ENCODE measurements at places on chromosomes 11 and 22.

DNA sequence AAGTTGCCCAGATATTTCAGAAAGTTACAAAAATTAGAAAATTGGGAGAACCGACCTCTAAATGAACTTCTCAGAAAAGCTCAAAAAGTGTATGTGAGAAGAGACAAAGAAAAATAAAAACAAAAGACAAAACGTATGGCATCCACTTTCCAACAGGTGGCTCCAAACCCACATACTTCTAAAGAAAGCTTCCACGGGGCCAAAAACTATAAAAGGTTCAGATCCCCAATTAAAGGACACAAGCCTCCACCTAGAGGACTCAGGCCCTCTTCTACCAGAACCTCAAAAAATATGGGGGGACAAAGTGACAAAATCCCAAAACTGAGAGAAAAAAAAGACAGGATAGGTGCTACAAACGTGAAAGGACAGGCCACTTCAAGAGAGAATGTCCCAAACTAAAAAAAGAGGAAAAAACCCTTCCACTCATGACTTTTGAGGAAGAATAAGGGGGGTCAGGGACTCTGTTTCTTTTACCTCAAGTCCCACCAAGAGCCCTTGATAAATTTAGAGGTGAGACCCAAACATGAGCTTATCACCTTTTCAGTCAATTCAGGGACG is 8.8 kb downstream of the SCGB2A1 start:
- no peak for DNase-seq

GRCh38 chr11:488992-489391 is 18.1 kb downstream of the RNH1 start:
- no peak for DNase-seq

DNA sequence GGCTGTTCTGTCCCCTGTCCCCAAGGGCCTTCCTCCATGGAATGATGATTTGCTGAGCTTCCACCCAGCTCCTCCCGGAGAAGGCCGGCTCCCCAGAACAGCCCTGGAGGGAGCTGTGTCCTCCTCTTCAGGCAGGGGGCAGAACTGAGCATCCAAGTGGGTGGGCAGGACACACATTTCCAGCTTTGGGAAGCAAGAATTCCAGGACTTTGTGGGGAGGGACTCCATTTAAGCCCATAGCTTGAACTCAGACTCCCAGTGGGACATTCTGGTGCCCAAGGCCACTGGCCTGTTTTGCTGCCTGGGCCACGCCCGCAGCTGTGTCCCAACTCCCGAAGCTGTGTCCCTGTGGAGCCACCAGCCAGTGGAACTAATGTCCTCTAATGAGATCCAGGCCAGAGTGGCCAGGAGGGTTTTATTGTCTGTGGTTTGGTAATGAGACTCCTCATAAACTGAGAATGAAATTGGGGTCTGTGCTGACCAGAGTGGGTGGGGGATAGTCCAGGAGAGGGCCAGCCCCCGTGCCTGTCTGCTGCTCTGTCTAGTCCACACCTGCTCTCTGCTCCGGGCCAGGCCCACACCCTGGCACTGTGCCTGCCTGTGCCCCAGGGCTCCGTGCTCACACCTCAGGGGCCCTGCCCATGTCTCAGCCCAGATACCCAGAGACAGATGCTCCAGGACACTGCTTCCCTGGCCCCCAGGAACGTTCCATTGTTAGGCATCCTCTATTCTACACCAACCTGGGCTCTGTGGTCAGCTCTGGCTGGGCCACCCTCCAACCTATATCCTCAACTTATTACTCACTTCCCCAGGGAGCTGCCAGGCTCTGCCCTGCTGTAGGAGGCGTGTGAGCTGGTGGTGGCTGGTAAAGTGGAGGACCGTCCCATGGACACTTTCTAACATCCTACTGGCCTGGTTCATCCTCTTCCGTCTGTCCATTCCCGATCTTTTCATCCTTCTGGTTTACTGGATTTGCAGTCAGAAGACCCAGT is 7.6 kb downstream of the NECTIN1 start:
- no peak for DNase-seq

GRCh38 chr11:120527111-120527761 is 15.7 kb downstream of the GRIK4 start:
- no peak for DNase-seq

- no peak for DNase-seq
Observed at GRCh38 chr11:128095466-128095981, 491.8 kb downstream of the ETS1 start.

DNA sequence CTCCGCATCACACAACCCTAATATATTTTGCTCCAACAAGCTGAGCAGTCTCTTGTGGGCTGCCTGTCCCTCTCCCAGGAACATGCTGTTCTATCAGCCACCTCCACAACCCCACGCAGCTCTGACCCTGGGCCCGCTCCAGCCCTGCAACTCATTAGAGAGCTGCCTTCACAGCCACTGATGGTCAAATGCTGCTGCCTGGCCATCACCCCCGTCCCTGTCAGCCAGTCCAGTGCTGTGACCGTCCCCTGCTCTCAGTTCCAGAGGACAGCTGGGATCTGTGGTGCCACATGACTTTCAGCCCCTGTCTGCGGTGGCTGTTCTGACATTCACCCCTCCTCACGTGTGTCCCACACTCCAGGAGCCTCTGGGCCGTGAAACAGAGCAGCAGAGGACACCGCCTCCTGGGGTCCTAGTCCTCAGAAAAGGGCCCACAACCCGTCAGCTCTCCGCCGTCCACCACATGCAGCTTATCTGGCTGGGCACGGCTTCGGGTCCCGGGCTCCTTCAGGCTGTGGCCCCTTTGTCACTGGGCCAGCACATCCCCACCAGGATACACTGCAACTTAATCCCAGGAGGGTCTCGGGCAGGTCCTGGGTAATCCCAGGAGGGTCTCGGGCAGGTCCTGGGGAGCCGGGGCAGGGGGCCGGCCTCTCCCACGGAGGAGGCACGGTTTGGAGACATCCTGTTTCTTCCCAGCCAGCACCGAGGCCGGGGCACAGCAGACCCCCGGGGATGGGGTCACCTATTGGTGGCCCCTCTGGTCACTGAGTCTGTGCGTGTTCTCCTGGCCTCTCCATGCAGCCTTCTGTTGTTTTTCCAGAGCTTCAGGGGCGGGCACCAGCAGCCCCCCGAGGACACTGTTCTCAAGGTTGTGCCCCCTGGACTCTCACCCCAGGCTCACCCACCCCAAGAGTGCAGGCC is 15.1 kb downstream of the CRELD2 start:
- DNase-seq: no peak

DNA sequence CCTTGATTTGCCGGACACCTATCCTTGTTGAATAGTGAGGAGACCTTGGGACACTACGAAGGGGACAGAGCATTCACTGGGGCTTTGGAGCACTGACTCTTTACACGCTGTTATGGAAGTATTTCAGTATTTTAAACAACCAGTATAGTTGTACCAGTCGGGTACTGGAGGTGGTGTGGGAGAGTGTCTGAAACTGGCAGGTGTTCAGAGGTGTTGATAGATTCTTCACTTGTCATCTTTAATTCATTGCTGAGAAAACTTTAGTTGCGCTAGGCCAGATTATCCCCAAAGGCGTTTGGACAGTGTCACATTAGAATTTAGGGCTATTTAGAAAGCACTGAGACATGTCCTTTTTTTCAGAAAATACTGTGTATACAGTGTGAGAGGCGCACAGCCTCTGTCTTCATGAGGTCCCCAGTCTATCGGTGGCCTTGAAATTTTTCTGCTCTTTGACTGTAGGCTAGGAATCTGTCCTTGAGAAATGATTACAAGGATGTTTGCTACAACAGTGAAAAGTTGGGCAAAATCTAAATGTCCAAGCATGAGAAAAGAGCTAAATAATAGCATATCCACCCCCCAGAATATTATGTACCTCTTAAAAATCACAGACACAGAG is 69.7 kb downstream of the TEAD1 start:
- DNase-seq: no peak

DNA sequence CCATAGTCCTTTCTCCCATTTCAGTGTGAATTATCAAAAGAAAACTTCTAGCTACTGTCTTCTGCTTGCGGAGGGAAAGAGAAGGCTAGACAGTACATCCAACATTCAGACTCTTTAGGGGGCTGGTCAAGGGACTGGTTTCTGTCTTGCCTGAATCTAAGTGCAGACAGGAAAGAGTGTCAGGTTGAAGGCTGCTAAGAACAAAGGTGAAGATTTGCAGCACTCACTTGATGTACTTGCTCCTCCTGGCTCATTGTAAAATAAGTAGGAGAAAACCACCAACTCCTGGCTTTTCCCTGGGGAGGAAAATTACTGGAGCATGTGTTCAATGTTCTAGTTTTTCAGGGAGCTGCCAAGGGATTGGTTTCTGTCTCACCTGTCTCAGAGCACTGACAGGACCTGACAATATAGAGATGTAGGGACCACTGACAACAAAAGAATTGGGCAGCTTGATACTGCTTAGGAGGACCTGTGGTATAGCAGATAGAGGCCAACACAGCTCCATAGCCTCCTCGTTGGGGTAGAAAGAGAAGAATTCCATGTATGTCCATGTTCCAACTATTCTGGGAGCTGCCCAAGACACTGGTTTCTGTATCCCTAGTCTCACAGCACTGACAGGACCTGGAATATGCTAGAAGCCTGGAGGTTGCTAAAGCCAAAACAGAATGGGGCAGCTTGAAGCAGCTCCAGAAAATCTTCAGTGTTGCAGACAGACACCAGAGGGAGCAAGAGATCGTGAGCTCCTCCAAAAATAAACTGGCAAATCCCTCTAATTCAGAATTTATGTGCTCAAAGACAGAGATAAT is 39.7 kb upstream of the MMP12 start:
- DNase-seq: no peak

DNA sequence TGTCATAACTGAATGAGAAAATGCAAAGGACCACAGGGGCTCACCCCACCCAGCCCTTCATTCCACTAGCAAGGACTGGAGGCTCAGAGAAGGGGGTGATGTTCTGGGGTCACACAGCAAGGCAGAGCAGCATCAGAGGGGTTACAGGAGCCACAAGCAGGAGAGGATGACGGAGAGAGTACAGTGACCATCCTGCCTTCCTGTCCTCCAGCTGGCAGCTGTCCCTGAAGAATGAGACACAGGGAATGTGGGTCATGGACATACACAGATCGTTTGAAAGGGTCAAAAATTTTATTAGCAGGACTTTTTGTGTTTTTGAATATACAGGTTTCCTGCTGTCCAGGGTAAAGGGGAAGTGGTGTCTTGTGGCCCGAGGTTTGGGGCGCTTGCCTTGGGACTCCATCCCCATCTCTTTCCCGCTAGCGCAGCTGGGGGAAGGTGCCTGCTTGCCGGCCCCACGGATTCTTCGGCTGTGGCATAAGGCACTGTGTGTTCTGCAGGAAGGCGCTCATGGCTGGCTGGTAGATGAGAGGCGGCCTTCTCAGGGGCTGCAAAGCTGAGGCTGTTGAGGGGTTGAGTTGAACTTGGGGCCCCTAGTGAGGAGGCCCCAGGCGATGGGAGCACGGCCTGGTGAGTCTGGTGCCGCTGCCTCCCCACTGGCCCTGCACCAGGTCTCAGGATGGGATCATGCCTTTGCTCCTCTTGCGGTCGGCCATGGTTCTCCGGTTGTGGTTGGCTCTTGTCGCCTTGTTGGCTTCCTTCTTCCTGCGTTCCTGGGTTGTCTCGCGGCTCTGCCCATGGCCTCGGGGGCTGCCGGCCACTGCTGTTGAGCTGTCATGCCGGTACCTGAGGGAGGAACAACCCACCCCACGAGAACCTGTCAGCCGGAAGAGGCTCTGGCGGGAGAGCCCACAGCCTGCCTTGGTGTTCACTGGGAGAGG is 21.4 kb downstream of the UQCR10 start:
- DNase-seq: no peak

DNA sequence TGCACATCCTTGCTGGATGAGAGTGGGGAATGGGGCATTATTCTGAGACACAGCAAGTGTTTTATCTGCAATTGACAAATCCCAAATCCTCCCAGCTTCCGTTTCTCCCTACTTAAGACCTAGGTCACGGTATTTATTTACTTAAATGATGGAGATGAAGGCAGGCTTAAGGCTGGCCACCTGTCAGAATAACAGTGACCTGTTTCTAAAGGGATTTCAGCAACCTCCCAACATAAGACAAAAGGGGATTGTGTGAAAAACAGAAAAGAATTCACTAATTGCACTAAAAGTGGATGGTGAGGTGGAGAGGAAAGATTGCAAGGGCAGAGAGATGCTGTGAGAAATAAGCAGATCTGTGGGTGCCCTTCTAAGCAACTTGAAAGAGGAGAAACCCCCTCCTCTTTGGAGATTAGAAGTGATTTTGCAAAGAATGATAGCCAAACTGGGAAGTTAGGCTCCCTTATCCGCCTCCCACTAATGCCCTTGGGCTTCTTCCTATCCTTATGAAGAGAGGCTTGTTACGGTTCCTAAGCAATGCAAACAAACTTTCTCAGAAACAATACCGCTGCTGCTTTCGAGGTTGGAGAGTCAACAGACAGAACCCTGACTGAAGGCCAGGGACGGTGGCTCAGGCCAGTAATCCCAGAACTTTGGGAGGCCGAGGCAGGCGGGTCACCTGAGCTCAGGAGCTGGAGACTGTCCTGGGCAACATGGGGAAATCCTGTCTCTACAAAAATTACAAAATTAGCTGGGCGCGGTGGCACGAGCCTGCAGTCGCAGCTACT is 84.3 kb downstream of the ARL14EP start:
- no peak for DNase-seq

DNA sequence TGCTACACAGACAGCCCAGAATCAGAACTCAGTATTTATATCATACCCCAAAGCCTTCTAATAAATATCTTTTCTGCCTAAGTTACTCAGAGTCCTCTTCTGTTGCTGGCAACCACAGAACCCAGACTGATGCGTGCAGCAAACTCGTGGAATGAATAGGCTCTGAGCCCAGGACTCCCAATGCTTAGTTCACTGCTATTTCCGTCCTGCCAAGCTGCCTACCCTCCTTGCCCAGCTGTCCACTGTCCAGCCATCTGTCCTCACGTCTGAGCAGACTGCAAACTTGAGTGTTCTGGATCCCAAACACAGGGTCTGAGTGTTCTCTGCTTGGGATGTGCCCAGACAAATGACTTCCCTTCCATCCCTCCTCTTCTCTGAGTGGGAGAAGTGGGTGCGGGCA is 19.4 kb downstream of the PTPN5 start:
- no peak for DNase-seq

DNA sequence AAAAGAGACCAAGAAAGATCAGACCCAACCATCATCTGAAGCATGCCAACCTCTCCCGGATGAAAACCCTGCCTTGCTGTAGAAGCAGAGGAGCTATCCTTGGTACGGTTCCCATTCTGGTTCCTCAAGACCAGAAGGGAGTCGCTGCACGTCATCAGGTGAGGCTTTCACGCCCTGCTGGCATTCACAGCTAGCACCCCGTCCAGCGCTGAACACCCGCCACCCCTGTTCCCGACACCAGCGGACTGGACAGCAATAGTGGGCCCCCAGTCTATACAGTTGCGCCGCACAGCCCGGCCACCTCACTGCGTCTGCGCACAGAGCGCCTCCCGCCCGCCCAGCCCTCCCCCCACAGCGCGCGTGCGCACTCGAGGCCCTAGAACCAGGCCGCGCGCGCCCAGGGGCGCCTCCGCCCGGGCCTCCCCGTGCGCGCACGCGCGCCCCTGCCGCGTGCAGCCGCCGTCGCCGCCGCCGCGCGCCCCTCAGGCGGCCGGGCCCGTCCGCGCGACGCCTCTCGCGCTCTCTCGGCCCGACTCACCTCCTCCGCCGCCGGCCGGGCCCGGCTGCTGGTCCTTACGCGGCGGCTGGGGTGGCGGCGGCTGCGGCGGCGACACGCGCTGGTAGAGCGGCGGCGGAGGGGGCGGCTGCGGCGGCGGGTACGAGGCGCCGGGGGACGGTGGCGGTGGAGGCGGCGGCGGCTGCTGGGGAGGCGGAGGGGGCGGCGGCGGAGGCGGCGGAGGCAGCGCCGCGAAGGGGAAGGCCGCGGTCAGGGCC is 706 bp downstream of the SF1 start:
- DNase-seq: peak; percentile 78

All from Peyer's patch (tissue), 4 donors.